ENCODE measurements at places on chromosomes 16 and 17.

- DNase-seq: no peak
Measured at GRCh38 chr16:68284847-68285246, 20.5 kb downstream of the SLC7A6 start.

GRCh38 chr17:34892461-34893249 is 68.6 kb downstream of the CCT6B start:
- peak; percentile 20 for DNase-seq

GRCh38 chr16:4288148-4288921 is 15.5 kb upstream of the TFAP4 start:
- peak; percentile 83 for DNase-seq

DNA sequence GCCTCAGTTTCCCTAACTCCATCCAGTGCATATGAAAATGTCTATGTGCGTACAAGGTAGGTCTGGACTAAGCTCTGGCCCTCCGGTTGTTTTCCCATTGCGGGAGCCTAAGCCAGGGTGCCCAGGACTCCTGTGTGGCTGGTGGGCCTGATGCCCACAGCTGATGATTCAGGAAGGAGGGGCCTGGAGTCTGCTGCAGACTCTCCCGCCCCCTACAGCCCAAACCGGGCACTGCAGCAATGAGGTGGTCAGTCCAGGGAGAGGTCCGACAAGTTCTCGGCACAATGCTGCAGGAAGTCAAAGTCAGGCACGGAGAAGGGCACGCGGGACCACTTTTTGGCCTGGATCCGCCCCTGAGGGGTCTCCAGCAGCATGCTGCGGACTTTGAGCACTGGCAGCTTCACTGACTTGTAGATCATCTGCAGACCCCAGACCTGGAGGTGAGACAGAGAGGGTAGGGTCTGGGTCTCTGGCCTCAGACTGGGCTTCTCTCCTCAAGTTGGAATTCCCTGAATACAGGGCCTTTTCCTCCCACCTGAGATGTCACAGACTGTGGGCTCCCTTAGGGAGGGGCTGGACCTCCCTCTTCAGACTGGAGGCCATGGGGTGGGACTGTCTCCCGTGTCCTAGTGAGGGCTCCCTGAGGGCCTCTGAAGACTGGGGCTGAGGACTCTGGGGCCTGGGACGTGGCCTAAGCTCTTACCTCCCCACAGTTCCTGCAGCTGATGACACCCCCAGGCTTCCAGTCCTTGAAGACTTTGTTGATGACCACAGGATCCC is 3.4 kb upstream of the ZNF385C start:
- peak; percentile 67 for DNase-seq

- DNase-seq: no peak
Measured at GRCh38 chr17:39975801-39976200, 4.8 kb upstream of the PSMD3 start.

DNA sequence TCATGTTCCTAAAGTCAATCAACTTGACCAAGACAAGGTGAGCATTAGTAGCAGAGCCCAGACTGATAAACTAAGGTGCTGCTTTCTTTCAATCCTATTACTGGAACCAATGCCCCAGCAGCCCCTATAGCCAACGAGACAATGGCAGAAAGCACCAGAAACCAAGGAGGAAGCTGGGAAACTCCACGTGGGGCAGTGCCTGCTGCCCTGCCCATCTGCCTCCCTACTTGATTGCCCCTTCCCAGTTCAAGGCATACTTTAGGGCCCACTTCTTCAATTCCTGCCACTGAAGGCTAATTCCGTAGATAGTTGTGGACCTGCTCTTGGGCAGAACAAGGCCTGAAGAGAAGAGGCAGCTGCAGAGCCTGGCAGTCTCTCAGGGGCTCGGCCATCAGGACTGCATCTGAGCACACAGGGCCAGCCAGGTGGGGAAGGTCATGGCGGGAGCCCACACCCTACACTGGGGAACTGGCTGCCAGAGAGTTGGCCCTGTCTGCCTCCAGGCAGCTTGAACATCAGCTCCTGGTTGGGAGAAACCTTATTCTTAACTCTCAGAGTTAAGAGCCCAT is 30.9 kb downstream of the WSB1 start:
- DNase-seq: no peak

DNA sequence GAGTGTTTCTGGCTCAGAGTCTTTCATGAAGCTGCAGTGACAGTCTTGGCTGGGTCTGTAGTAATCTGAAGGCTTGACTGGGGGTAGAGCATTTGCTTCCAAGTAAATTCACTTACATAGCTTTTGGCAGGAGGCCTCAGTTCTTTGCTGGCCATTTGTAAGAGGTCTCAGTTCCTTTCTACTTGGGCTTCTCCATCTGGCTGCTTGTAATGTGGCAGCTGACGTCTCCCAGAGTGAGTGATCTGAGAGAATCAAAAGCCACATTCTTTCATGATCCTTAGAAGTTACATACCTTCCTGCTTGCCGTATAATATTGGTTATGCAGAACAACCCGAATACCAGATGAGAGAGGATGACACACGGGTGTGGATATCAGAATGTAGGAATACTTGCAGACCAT is 39.8 kb downstream of the NF1 start:
- DNase-seq: no peak

- DNase-seq: peak; percentile 19
Measured at GRCh38 chr16:22670551-22671041, 143.4 kb upstream of the HS3ST2 start.

- DNase-seq: no peak
Measured at GRCh38 chr17:66720027-66720426, 114.9 kb upstream of the CACNG5 start.

GRCh38 chr17:44187131-44187899 is 543 bp downstream of the TMUB2 start:
- DNase-seq: peak; percentile 67

GRCh38 chr16:6482696-6483468 is 849.8 kb upstream of the RBFOX1 start:
- no peak for DNase-seq
